ENCODE measurements at places on chromosomes 5 and 9. TPM values are rescaled to one million over a fixed set of nuclear protein-coding genes. Genes with fewer than 3 reads are reported as not detected.

Gene SHC3
- total RNA-seq = 25.5 TPM

Gene PCDHA1
- under 0.01 TPM for total RNA-seq

Gene N4BP3
- total RNA-seq = 1.1 TPM

Gene AFAP1L1
- 8.3 TPM for total RNA-seq

Gene CCDC171
- total RNA-seq = 4.5 TPM

Gene RAB3C
- not detected for total RNA-seq

Gene NR4A3
- 0.25 TPM for total RNA-seq

Gene C5orf52
- total RNA-seq = not detected

Gene CCDC112
- total RNA-seq = 10.1 TPM

Gene CDH10
- total RNA-seq = 0.87 TPM

Gene RGS7BP
- total RNA-seq = not detected

Gene TMOD1
- total RNA-seq = 0.87 TPM

Gene LIX1
- not detected for total RNA-seq

Gene GAS1
- total RNA-seq = 40.2 TPM

Gene SLCO6A1
- not detected for total RNA-seq

All from uterine smooth muscle cell (primary cell).